ENCODE measurements at places on chromosomes 7 and 10. TPM values are rescaled to one million over a fixed set of nuclear protein-coding genes. Genes with fewer than 3 reads are reported as not detected.

CDC14C gene
- not detected for total RNA-seq

CTNNA3 gene
- total RNA-seq = 0.98 TPM

PCBD1 gene
- 36.8 TPM for total RNA-seq

DNA sequence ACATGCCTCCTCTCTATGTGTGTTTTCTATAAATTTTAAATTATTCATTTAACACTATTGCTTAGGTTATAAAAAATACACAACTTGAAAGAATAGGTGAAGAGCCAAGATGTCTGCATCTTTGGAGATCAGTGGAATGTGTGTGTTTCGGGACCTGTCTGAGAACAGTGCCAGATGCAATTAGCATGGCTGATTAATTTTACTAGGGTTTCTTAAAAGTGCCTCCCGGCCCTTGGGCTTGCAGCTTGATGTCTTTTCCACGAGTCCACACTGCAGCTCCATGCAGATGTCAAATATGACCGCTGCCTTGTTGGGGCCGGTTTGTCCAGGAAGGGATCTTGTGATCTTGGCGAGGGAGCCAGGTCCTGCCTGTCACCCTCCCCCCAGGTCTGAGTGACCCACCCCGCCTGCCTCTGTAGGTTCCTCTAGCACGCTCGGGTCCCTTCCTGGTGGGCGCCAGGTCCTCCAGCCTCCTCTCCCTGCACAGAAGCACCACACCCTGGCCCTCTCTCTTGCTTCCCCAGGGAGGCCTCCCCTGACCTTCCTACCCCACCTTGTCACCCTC is 20.7 kb downstream of the LHPP start:
- no peak for DNase-seq

GRCh38 chr7:79749856-79750255 is 296.4 kb upstream of the MAGI2 start:
- no peak for DNase-seq

Measured in vagina (tissue), 2 donors.